ENCODE measurements at places on chromosomes 5 and 9. TPM values are rescaled to one million over a fixed set of nuclear protein-coding genes. Genes with fewer than 3 reads are reported as not detected.

DNA sequence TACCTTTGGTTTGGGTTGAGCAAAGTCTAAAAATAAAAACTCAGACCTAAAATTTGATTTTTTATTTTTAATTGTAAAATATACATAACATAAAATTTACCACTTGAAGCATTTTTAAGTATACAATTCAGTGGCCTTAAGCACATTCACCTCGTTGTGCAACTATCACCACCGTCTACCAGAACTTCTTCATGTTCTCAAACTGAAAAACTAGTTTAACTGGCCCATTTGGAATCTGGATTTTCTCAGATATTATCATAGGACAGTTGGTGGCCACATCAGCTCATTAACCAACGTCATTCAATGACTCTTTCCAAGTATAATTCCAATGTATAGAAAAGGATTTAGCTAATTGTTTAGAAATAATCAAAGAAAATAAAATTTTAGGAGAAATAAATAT is 319.3 kb downstream of the TLE1 start:
- DNase-seq, result no peak

ZFR gene
- 52.2 TPM for total RNA-seq

GRCh38 chr5:52987711-52988331 is 1.3 kb upstream of the ITGA2 start:
- DNase-seq, result peak; percentile 54

DNA sequence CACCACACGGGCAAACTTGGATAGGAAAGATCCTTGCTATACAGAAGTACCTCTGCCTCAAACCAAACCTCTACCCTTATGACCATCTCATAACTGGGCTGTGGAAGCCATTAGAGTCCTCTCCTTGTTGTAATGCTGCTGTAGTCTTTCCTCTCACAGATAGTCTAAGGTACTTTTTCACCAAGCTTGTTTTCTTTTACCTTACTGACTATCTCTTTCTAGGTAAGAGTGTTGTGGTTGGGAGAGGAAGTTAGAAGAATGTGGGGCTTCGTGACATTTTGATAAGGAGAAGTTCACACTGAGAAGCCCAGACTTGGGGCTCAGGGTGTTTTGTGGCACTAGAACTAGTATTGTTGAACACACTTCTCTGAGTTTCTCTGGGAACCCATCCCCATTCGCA is 8.9 kb downstream of the CFAP95 start:
- no peak for DNase-seq

OCLN gene
- 0.59 TPM for total RNA-seq

DNA sequence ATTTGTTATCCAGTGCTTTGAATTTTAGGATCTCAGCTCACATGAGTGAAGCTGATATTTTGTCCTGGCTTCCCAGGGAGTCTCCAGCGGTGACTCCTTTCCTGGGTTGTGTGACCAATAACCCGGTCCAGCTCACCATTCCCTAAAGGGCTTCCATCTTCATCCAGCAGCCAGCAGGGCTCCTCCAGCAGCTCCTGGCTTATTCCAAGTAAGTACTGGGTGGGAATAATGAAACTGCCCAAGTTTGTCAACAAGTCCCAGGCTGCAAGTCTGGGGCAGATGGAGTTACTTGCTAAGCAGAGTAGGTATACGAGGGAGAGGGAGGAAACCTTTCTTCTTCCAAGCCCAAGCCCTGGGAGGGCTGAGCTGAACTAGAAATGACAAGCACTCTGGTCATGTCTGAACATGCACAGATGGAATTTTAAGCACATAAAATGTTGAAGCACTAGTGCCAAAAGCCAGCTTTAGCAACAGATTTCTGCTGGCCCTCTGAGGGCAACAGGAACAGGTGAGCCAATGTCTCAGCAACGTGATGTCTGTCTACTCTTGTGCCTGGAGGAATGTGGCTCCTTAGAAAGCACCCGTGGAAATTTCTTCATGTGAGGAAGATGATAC is 153.7 kb upstream of the DAPK1 start:
- no peak for DNase-seq

DNA sequence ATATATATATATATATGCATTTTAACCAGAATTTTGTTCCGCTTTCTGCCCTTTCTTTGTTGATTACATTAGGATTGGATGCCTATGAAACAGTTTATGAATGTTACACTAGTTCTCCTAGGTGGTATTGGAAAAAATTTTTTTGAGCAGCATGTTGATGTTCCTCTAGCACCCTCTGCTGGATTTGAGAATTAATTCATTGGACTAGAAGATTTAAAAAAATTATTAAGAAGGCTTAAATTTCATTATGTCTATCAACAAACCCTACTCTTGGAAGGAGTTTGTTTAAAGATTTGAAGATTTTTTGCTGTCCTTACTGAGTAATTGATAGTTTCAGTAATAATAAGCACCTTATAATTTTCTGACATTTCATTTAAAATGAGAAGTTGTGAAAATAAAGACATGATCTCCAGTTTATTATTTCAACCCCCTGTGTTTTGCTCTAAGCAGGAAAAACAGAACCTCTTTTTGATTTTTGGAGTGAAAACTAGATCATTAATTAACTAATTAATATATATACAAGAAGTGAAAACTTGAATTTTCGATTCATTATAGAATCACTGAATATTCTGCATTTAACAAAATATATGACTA is 89.6 kb downstream of the CCDC171 start:
- DNase-seq, result peak; percentile 29

- DNase-seq, result no peak
Observed at GRCh38 chr9:135010921-135011320, 76.5 kb upstream of the OLFM1 start.

ALDOB gene
- total RNA-seq, result not detected

DNA sequence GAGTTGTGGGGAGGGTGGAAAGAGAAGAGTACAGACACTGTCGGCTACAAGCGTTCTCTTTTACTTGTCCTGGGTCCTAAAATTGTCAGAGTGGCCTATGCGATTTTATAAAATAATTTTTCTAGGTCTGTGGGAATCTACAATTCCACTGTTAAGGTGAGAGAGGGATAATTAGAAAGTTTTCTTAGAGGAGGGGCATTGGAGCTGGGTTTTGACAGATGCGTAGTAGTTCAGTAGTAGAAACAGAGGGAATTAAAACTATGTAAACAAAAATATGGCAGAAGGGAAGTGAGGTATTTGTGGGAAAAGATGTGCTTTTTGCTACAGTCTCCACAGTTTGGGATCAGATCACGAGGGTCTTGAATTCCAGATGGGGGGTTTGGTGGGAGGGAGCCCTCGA is 129.1 kb upstream of the SHB start:
- DNase-seq, result no peak

DEPDC1B gene
- 28.5 TPM for total RNA-seq

GRCh38 chr5:76850543-76851145 is 830 bp downstream of the S100Z start:
- DNase-seq, result no peak

ABO gene
- total RNA-seq, result not detected

- DNase-seq, result no peak
Observed at GRCh38 chr9:126155756-126156664, 170.6 kb upstream of the MVB12B start.

ZBTB26 gene
- total RNA-seq, result 2.9 TPM

GRCh38 chr5:72433522-72433921 is 73.7 kb downstream of the ZNF366 start:
- DNase-seq, result no peak

GRCh38 chr9:21982861-21983560 is 11.2 kb downstream of the CDKN2A start:
- DNase-seq, result no peak

- DNase-seq, result peak; percentile 98
Observed at GRCh38 chr5:142644640-142645361, 41.1 kb downstream of the FGF1 start.

- DNase-seq, result peak; percentile 6
Observed at GRCh38 chr5:139904816-139905661, 109.4 kb downstream of the PSD2 start.

CATSPER3 gene
- not detected for total RNA-seq

DNA sequence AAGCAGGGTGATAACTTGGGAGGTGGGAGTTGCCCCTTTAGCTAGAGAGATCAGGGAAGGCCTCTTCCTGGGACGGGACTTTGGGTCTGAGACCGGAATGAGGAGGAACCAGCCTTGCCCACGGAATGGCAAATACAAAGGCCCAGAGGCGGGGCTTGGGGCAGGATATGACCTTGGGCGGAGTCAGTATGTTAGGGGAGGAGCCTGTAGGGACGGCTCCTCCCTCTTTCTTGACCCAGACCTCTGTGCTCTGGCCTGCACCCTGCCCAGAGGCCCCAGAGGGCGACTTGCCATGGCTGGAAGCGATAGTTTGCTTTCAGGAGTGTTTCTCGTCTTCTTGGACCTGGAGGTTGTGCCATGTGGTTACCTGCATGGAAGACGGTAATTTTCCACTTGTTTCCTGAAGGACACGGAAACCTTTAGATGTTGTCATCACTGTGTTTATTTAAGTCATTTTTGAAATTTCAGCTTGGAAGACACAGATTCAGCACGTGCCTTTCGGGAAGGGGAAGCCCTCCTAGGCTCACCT is 85.6 kb downstream of the DAB2IP start:
- DNase-seq, result no peak

DNA sequence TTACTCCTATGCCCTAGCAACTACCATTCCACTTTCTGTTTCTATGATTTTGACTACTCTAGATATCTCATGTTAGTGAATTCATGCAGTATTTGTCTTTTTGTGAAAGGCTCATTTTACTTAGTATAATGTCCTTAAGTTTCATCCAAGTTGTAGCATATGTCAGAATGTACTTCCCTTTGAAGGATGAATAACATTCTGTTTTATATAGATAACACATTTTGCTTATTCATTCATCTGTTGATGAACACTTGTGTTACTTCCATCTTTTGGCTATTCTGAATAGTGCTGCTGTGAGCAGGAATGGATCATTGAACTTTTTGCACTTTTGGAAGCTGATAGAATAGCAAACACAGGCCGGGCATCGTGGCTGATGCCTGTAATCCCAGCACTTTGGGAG is 140.2 kb upstream of the MYO10 start:
- DNase-seq, result no peak

LURAP1L gene
- total RNA-seq, result 0.98 TPM

GPR21 gene
- not detected for total RNA-seq

GRCh38 chr5:109482748-109483147 is 73.0 kb upstream of the PJA2 start:
- DNase-seq, result no peak

FOXD1 gene
- total RNA-seq, result 11.2 TPM

DNA sequence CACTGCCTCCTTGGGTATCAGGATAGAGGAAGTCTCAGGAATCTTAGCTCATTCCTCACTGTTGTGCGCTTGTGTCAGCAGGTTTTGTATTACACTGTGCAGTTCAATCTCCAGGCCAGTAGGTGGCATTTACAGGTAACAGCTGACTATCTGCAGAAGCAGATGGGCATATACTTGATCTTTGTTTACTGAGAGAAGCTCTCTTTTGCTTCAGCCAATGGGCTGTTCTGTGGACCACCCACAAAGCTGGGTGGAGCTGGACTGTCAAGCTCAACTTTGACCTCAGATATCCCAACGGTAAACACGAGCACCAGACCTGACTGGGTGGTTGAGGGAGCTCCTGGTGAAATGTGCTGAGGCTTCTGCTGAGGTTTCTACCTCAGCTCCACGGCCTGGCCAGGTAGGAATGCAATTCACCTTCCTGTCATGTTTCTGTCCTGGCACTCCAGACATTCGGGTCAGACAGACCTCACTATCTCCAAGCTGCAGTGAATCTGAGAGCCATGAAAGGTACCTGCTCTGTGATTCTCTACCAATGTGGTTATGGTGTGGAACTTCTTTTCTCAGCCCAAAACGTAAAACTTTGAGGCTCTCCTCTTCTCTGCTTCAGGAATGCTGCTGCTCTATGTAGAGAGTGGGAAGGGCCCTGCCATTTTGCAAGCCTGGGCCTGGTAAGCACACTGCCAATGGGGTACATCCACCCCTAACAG is 167.9 kb upstream of the ACTBL2 start:
- DNase-seq, result peak; percentile 73

DNA sequence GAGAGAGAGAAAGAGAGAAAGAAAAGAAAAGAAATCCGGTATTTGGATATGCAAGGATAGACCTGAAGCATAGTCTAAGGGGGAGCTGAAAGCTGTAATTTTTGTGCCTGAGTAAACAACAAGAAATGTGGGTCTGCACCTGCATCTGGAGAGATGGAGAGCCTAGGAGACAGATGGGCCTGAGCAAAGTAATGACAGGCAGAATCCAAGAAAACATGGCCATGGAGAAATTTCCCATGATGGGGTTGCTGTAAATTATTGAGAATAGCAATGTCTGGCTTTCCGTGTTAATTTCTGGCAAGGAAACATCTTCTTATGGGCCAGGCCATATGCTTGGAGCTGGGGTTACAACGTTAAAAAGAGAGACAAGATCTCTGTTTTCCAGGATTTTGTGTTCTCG is 40.2 kb downstream of the YIPF5 start:
- no peak for DNase-seq

GNA14 gene
- not detected for total RNA-seq

DNA sequence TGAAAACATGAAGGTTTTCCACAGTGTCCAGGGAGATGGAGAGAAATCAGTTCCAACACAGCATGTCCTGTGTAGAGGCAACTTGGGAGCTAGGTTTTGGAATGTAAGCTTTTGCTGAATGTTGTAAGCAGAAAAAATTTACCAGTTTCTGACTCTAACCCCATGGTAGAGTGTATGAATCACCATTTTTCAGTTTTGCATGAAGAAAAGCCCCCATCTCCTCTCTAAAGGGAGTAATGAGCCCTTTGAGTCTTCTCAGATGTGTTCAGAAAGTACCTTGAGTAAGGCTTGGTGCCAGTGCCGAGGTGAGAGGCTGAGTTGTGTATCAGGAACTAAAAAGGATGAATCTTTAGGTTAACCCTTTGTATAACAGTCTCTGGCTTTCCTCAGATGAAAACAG is 96.2 kb downstream of the ADRB2 start:
- no peak for DNase-seq

CPLANE1 gene
- 14.1 TPM for total RNA-seq
